ENCODE measurements at places on chromosomes 13 and 19.

GRCh38 chr13:106650690-106651205 lies 82.8 kb upstream of the ARGLU1 start:
- DNase-seq = no peak

DNA sequence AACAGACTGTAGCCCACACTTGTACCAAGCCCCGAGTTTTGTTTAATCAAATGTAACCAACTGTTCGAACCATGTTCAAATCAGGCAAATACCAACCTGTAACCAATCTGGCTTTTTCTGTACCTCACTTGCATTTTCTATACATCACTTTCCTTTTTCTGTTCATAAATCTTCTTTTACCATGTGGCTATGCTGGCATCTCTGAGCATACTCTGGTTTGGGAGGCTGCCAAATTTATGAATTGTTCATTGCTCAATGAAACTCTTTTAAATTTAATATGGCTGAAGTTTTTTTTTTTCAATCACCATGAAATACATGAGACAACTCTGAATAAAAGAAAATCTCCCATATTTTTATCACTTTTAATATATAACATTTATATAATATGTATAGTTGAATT lies 256.1 kb downstream of the SLITRK6 start:
- no peak for DNase-seq

- DNase-seq = no peak
Observed at GRCh38 chr19:42203700-42204099, 13.8 kb downstream of the DEDD2 start.

GRCh38 chr19:47854459-47854858 lies 4.6 kb upstream of the TPRX2 start:
- no peak for DNase-seq

- no peak for DNase-seq
Observed at GRCh38 chr13:58238972-58239773, 607.6 kb downstream of the PCDH17 start.

GRCh38 chr19:5983367-5983955 lies 5.5 kb upstream of the RANBP3 start:
- DNase-seq = no peak

Data from transverse colon (tissue), 4 donors.